ENCODE measurements at places on chromosomes 11 and 22.

GRCh38 chr11:64794526-64794925 lies 8.5 kb downstream of the MAP4K2 start:
- DNase-seq: no peak

DNA sequence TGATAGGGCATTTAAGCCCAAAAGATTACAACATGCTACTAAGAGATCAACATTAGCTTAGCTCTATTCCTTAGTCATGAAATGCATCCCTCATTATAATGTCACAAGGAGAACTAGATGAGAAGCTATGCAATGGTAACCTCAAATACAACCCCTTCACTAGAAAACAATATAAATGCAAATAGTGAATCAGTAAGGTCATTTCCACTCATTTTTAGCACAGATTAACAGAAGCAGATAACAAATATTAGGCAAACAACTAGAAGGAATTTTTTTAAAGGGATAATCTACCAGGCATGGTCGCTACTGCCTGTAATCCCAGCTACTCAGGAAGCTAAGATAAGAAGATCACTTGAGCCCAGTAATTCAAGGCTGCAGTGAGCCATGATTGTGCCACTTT lies 28.2 kb downstream of the SIK3 start:
- DNase-seq: no peak

DNA sequence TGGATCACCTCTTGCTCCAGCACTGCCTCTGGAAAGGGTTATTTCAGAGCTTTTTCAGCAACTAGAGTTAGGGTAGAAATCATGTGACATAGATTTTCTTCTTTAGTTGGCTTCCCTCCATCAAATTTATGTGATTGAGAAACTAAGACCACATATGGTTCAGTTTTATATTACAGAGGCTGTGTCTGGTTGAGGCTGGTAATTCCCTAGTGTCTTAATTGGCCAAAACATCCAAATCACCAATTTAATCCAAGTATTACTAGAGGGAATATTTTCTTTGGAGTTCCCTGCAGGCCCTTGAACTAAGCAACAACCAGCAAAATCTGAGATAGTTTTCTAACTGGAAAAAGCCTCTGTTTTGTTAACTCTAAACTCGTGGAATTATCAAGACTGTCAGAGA lies 136.3 kb downstream of the ARHGAP42 start:
- DNase-seq: no peak

DNA sequence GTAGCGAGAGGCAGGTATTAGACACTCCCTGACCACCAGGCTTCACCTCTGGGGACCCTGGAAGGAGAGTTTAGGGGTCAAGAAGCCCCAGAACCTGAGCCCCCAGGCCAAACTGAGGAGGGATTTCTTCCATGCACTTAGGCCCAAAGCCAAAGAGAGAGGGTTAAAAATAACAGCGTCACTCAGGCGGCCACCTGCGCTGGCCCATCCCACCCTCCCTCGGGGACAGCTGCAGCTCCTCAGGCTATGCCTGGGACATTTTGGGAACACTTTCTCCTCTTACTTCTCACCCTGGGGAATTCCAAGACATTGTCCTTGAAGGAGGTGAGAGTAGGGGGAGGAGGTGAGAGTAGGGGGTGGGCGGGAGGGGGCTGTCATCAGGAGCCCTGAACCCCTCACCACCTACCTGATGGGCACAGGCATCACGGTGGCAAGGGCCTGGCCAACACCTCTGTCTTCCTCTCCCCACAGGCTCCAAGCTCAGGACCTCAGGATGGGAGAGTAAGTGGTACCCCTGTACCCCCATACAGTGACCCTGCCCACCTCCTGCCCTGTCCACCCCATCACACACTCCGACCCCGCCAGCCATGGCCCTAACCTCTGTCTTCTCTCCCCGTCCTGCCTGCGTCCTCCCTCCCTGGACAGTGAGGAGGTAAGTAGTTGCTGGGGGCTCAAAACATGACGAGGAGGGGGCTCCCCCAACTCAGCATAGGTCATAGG lies 583 bp downstream of the TNNI2 start:
- no peak for DNase-seq

DNA sequence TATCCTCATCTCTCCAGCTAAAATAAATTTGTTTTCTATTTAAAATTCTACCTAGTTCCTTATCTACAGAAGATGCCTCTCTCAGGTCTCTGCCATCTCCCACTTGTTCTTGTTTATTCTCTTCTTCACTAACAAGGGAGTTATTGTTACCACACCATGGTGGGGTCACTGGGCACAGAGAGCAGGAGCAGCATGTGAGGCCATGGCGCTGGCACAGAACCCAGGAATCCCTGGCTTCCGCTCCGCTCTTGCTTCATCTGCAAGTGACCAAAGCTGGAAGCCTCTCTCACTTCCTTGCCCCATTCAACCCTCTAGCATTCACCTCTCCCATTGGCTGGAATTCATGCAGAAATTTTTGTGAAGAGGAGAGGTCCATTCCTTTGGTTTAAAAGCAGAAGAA lies 190.7 kb upstream of the NCAM1 start:
- peak; percentile 92 for DNase-seq

DNA sequence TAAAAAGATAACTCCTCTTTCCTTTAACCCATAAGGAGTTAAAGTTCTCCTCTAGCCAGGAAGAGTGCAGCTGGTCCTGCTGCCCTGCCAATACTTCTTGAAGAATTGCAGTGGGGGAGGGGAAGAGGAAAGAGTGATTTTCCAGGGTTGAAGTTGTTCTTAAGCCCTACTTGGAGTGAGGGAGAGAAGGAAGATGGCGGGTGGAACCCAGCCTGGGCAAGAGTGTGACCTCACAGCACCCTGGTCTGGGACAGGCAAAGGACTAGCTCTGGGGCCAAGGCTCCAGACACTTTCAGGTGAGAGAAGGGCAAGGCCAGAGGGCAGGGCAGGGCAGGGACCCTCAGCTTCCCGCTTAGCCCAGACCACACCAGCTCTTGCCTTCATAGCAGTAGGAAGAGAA lies 6.6 kb downstream of the TNKS1BP1 start:
- no peak for DNase-seq

GRCh38 chr11:57905439-57905838 lies 118.2 kb upstream of the OR9Q1 start:
- no peak for DNase-seq

GRCh38 chr11:60769273-60769672 lies 12.6 kb downstream of the MS4A15 start:
- no peak for DNase-seq

GRCh38 chr11:121321614-121322243 lies 29.2 kb downstream of the SC5D start:
- DNase-seq: peak; percentile 60

- DNase-seq: no peak
Observed at GRCh38 chr11:130370845-130371590, 56.3 kb upstream of the ZBTB44 start.

DNA sequence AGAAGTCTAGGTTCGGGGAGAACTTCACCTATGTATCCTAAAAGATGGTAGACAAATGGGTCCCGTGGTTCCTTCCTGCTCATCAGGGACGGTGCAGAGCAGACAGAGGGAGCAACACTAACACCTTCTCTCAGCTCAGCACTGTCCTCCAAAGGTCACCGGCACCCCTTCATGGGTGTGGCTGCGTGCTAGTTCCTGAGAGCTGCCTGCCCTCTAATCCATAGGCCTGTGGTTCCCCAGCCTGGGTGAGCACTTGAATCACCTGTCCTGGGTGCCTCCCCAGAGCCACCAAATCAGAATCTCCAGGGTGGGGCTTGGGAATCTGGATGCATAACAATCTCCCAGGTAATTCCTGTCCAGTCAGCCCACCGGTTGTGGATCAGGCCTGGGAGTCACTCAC lies 113.9 kb upstream of the TMEM45B start:
- DNase-seq: no peak
